NCI-H1417 (cell line): ENCODE measurements at places on chromosomes 7 and 10.

- DNase-seq, result no peak
Observed at GRCh38 chr7:18890134-18890533, 227.3 kb downstream of the TWIST1 start.

GRCh38 chr7:67738958-67739357, 742.3 kb downstream of the TYW1 start:
- no peak for DNase-seq

- DNase-seq, result no peak
Observed at GRCh38 chr7:44279286-44279685, 46.1 kb downstream of the CAMK2B start.

DNA sequence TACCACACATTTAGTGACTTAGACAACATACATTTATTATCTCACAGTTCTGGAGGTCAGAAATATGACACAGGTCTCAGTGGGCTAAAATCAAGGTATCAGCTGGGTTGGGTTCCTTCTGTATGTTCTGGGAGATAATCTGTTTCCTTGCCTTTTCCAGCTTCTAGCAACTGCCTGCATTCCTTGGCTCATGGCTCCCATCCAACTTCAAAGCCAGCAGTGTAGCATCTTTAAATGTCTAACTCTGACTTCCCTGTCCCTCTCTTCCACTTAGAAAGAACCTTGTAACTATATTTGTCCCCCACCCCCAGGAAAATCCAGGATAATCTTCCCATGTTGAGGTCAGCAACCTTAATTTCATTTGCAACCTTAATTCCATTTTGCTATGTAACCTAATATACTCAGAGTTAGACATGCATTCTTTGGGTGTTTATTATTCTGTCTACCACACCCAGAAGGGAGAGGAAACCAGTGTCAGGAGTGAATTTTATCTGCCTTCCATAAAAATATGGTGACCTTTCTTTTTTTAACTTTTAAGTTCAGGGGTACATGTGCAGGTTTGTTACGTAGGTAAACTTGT, 57.3 kb upstream of the SMIM30 start:
- no peak for DNase-seq

DNA sequence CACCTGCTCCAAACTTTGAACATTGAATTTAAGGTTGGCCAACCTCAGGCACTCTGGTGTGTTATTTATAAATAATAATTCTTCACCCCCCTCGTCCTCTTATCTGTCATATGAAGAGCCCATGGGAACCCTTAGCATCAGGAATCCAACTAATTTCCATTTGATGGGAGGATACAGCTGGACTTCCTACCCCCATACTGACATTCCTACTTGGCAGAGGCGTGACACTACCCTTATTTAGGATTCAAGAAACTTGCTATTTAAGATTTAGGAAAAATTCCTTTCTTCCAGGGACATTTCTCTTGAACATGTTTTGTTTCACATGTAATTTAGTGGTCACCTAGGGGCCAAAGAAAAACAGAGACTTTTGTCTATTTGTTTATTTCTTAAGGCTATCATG, 171.9 kb upstream of the NRP1 start:
- DNase-seq, result no peak

DNA sequence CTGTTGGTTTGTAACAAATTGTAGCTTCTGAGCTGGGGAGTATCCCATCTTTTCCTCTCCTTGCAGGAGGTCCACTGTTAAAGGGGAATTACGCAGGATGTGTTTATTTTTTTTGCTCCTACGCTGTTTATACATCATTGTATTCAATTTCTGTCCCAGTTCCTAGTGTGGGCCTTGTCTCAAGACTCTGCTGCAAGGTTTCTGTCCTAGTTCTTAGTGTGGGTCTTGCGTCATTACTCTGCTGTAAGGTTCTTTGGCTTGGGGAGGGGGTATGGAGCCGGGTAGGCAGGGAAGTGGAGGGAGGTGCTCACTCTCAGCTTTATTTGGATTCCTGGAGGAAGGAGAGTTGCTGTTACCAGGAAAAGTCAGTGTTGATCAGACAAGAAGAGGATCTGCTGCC, 64.0 kb upstream of the TRIM8 start:
- no peak for DNase-seq
